HFFc6 (cell line): ENCODE measurements at places on chromosomes 2 and 18. TPM values are rescaled to one million over a fixed set of nuclear protein-coding genes. Genes with fewer than 3 reads are reported as not detected.

- no peak for DNase-seq
These were observed 46.9 kb downstream of the NGEF start for GRCh38 chr2:232966122-232966521.

Gene AGXT
- total RNA-seq, result not detected in 3 replicates

DNA sequence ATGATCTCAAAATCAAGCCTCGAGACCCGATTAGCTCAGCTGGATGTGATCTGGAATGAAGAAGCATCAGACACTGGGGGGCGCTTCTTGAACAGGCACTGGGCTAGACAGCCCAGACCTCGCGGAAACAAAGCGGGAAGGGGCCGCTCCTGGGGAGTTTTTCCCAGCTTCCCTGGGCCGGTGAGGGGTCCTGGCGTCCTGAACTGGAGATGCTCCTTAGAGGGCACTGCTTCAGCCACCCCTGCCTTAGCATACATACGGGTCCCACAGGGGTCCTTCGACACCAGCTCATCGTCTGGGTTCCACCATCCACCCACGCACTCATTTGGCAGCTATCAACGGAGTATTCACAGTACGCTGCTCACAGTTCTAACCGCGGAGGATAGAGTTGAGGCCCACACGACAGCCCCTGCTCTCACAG lies 146.7 kb downstream of the TSN start:
- DNase-seq, result no peak

- DNase-seq, result no peak
These were observed 13.0 kb downstream of the TEX44 start for GRCh38 chr2:231605607-231606091.

GRCh38 chr2:126876631-126877030 lies 22.1 kb upstream of the TEX51 start:
- DNase-seq, result no peak

Gene CYP27A1
- 0.15 to 0.18 TPM in 2 of 3 replicates, not detected in the other for total RNA-seq

DNA sequence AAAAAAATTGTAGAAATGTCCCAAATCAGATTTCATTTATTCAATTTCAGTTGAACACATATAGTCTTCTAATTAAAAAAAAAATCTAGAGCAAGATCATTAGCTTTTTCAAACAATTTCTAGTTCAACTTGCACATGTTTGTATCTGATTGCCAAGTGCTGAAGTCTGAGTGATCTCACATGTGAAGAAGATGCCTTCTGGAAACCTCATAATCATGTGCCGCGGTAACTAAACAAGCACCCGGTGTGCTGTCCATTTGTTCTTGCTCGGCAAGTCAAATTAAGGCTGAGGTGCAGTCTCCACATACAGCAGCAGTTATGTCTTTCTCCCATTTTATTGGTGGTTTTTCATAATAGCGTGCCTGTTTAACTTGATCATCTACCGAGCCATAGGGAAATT lies 18.7 kb downstream of the CABLES1 start:
- no peak for DNase-seq

GRCh38 chr2:64386676-64387075 lies 67.3 kb upstream of the LGALSL start:
- no peak for DNase-seq

- DNase-seq, result peak; percentile 14
These were observed 861 bp downstream of the LTBP1 start for GRCh38 chr2:32947484-32948143.
